Stimulated activated CD4-positive, alpha-beta T cell treated with anti-CD3 and anti-CD28 coated beads, Interleukin-12 subunit alpha, Interleukin-12 subunit beta, amount 100 ng/mL, for 4 hours (primary cell): ENCODE measurements at places on chromosomes 1 and 21.

DNA sequence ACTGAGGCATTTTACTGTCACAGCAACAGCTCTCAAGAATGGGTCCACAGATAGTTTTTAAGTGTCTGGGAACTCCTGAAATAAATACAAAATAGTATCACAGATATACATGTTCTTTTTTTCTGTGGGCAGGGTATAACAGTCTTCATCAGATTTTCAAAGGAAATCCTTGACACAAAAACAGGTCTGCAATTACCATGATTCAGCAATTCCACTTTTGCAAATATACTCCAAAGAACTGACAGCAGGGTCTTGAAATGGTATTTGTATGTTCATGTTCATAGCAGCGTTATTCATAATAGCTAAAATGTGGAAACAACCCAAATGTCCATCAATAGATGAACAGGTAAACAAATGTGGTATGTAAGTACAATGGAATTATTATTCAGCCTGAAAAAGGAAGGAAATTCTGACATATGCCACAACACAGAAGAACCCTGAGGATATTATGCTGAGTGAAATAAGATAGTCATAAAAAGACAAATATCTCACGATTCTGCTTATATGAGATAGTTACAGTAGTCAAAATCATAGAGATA, 85.0 kb downstream of the EPS15 start:
- no peak for DNase-seq

DNA sequence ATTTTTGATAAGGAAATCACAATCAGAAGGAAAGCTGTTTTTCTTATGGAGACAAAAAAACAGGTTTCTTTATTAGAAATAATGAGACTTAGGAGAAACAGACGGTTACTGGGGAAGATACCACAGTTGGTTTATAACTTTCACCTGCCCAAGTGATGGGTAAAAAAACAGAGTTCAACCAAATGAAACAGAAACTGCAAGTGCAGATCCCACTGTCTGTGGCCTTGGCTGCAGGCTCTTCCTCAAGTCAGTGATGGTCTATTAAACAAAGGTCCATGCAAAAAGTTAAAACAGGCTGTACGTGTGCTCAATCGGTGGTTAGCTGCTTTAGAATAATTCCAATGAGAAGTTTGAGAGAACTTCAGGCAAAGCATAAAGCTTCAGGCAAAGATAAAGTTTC, 112.1 kb upstream of the NEGR1 start:
- DNase-seq, result no peak

GRCh38 chr1:225770561-225771248, 6.9 kb upstream of the SRP9 start:
- no peak for DNase-seq

DNA sequence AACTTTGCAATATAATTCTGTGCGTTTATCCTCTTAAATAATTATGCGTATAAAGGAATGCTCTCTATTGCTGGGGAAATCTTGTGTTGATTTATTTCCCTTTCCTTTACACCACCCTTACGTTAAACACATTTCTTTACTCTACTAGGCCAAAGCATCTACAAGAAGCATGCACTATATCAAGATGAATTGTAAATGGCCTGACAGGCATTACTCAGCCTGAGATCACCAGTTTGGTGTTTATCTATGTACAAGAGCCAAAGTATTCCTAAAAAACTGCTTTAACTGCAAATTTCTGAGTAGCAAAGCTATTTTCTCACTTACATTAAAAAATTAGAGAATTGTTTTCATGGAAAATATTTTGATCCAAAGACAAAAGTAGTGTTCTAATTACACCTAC, 114.8 kb downstream of the TYW3 start:
- DNase-seq, result no peak
